ENCODE measurements at places on chromosomes 7 and 10.

- DNase-seq: no peak
These were observed 33.9 kb upstream of the IKZF1 start for GRCh38 chr7:50270531-50271018.

GRCh38 chr7:131218727-131219128 is 108.9 kb upstream of the MKLN1 start:
- DNase-seq: no peak

- DNase-seq: no peak
These were observed 8.7 kb downstream of the SMC3 start for GRCh38 chr10:110576220-110576619.

GRCh38 chr7:28126410-28127041 is 54.1 kb downstream of the JAZF1 start:
- no peak for DNase-seq

DNA sequence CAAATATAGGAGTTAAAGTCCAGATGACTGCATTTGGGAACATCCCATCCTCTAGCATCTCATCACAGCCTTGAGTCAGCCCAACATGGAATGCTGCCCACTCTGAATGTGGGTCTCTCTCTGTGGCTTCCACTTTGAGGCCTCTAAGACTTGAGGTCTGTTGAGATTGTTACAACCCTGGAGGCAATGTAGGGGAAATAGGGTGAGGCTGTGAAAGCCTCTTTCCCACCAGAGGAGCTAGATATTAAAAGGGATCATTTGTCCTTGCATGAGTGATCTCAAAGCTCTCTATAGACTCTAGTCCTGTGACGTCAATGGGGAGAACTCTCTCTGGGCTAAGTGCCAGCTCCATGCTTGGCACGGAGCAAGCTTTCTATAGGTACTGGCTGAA is 6.4 kb upstream of the GOLGA7B start:
- no peak for DNase-seq

- no peak for DNase-seq
These were observed 25.8 kb downstream of the MAPK8 start for GRCh38 chr10:48332166-48332870.

DNA sequence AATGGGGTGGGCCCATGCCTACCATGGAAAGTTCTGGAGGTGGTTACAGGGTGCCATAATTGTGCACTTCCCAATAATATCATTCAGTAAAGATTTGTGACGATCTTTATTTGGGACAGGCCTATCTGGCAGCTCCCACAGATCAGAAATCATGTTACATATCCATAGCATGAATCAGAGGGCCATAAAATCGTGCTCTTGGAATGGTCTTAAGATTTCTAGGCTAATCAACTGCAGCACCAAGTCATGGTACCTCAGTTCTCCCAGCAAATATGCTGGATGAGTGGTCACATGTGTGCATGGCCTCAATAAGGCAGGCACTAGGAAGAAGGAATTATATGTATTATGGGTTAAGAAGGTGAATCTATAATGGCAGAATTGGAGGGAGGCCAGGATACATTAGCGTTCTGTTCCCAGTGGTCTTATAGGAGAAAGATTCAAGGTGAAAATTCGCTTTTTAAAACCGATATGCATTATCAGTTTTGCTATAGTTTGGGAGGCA is 134.7 kb downstream of the NRP1 start:
- DNase-seq: no peak

GRCh38 chr10:109992485-109992884 is 15.3 kb upstream of the ADD3 start:
- no peak for DNase-seq

GRCh38 chr7:101169110-101169837 is 3.9 kb upstream of the VGF start:
- no peak for DNase-seq

DNA sequence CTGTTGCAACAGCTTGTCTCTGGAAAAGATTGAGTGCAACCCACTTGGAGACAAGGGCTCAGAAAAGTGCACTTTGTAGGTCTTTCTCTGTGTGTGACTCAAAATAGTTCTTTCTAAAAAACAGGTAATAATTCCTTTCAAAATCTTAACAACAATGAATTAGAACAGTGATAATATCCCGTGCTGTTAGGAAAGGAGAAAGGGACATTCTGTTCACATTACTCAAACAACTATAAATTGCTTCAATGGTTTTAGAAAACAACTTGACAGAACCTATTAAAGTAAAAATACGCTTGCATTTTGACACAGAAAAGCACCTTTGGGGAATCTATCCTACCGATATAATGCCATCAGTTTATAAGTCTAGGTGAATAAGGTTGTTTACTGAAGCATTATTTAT is 468.1 kb upstream of the DPP6 start:
- DNase-seq: no peak

- DNase-seq: no peak
These were observed 108.8 kb downstream of the AHR start for GRCh38 chr7:17407229-17407628.

DNA sequence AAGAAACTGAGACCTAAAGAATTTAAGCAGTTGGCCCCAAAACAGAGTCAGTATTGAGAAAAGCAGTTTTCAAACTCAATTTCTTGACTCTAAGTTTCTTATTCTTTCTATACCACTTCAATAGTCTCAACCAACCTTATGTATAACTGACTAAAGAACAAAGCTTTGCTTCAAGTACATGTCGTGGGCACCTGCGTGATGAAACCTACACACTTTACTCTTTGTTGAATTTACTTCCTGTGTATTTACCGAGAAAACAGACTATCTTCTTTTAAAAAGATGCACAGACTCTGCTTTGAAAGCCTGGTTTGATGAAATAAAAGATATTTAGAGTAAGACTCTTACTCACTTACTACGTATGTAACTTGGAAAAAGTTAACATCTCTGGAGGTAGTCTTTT is 297.2 kb upstream of the CDC14C start:
- DNase-seq: no peak

DNA sequence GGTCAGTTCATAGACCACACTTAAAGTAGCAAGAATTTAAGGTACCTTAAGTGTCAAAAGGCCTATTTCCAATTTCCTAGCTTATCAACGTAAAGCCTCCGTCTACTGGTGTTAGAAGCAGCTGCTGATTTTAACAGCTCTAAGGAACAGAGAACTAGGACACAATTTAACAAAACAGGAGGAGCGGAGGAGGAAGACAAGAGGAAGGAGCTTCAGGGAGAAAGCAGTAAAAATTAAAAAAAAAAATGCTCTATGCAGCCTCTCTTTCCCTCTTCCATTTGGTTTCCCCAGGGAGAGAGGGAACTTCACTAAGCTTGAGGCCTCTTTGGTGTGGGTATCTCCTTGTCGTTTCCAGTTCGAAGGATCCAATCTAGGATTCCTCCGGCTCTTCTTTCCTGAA is 22.7 kb downstream of the ARHGAP21 start:
- DNase-seq: no peak

- DNase-seq: no peak
These were observed 53.2 kb downstream of the GCC1 start for GRCh38 chr7:127532151-127532550.

- no peak for DNase-seq
These were observed 39.4 kb upstream of the PHF14 start for GRCh38 chr7:10934292-10934691.

DNA sequence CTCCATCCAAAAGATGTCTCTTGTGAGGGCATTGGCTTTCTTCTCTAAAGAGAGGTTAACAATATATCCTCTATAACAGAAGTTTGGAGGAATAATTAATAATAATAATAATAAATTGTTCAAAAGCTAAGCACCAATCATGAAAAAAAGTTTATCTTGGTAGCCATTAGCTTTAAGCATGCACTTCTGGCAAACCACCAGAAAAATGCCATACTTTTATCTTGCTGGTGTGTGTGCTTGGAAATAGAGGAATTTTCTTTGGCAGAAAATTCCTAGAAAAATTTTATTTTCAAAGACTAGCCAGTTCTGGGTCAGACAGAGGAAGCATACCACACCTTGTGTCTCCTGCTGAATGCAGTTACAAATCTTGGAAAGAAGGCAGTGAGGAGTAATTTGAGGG is 52.5 kb upstream of the NPY start:
- DNase-seq: no peak

GRCh38 chr7:143050931-143051330 is 1.2 kb upstream of the OR6V1 start:
- no peak for DNase-seq

DNA sequence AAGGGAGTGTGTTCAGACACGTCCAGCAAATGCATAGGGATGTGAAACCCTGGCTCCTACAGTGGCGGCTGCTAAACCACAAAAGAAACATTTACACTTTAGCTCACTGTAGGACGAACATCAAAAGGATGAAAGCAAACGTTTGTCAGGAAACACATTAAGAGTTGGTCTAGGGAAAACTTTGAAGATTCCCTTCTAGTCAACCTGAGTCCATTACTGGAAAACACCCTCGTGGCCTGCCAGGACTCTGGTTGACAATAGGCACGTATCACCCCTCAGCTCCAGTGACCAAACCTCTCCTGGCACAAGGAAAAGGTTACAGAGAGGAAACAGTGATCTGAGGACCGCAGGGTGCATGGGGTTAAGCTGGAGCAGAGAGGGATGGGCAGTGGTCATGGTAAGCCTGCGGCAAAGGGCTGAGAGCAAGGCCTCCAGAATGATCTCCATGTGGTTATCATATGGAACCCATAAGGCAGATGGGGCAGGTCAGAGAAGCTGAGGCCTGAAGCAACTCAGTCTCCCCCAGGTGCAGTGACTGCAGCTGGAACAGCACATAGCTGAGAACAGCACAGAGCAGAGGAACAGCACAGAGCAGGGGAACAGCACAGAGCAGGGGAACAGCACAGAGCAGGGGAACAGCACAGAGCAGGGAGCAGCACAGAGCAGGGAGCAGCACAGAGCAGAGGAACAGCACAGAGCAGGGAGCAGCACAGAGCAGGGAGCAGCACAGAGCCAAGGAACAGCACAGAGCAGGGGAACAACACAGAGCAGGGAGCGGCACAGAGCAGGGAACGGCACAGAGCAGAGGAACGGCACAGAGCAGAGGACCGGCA is 49.9 kb downstream of the CHST15 start:
- DNase-seq: no peak

DNA sequence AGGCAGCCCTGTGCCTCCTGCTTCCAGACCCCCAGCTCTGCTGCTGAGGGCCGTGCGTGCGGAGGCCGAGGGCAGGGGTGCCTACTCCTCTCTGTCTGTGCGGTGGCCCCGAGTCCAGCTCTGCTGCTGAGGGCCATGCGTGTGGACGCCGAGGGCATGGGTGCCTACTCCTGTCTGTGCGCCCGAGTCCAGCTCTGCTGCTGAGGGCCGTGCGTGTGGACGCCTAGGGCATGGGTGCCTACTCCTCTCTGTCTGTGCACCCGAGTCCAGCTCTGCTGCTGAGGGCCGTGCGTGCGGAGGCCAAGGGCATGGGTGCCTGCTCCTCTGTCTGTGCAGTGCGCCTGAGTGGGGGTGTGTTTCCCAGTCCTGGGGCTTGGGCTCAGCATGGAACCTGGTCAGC is 142.7 kb downstream of the ZMYND11 start:
- no peak for DNase-seq

DNA sequence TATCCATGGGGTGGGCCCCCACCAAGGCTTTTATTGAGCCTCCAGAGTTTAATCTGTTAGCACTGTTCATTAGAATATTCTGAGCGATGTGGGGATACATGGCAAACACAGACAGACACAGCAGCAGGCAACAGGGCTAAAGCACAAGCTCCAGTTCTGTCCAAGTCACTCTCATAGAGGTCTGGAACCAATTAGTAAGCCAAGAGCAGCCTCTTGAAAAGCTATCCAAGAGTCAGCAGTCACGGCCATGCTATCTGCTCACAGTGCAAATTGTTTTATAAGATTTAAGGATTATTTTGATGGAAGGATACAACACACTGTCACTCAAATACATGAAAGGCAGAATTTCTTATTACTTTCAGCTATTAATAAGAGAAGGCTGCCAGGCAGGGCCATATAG is 86.4 kb upstream of the DGKB start:
- no peak for DNase-seq

- no peak for DNase-seq
These were observed 61.5 kb downstream of the HELLS start for GRCh38 chr10:94607111-94607510.

DNA sequence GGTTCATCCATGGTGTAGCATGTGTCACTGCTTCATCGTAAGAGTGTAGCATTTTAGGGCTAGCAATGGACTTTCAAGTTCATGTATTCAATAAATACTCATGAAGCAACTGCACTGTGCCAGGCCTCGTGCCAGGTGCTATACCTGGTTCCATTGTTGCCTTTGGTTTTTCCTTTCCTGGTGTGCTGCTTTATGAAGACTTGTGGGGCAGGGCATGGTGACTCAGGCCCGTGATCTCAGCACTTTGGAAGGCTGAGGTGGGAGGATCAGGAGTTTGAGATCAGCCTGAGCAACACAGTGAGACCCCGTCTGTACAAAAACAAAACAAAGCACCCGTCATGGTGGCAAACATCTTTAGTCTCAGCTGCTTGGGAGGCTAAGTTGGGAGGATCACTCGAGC is 2.2 kb upstream of the CPA4 start:
- no peak for DNase-seq

DNA sequence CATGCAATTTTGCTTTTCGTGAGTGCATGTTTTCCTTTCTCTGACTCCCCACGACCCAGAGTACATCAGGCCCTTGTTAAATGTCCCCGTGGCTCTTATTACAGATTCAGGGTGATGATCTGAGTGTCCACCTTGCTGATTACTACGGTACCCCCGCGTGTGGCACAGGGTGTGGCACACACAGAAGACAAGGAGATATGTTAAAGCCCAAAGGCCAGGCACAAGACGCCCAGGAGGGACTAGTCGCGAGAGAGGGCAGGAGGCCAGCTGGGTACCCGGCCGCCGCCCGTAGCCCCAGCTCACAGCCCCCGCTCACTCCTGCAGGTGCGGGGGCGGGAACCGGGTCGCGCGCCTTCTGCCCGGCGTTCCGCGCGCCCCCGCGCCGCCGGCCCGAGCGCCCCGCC is 281 bp upstream of the EXOC6 start:
- DNase-seq: no peak

DNA sequence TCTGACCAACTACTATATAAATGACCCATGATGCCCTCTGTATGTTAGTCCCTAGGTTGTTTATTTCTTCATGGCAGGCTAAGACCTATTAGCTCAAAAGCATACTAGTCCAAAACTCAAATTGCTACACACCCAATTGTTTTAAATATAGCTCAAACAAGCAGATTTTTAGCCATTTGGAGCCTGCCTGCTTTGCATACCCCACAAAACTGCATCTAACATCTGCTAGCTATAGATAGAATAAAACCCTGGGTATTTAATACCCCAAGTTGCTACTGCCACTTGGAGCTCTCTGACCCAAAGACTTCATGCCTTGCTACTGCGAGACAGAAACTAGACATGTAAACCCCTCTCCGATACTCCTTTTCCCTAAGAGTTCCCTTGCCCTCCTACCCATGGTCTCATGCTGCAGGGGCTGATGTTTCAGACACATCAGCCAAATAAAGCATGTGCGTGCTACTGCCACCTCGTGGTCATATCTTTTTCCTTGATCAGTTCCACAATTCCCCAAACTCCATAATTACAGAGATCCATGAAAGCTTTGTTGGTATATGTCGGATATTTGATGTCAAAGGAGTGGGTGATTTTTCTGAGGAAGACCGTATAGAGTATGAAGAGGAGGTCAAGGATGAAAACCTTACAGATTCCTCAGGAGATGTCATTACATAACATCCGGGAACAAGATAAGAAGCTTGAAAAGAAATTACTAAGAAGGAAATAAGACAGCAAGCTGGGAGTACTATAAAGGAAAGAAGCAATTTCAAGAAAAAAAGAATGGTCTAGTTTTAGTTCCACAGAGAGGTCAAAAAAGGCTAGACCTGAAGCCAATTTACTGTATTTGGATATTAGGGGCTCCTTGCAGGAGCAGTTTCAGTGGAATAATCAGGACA is 386.6 kb downstream of the SH2D4B start:
- peak; percentile 35 for DNase-seq
